Glomerular endothelial cell (primary cell): ENCODE measurements at places on chromosomes 16 and 17.

DNA sequence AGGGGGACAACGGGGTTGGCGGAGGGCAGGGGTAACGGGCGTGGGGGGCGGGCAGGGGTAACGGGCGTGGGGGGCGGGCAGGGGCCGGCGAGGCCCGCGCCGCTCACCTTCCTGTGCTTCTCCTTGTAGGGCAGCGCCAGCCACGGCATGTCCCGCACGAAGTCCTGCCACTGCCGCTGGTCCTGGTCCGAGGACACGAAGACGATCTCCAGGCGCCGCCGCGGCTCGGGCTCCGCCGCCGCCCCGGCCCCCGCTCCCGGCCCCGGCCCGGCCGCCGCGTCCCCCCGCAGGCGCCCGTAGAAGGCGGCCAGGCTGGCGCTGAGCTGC lies 401 bp downstream of the NXN start:
- no peak for DNase-seq

GRCh38 chr17:48970224-48970623 lies 1.8 kb upstream of the GIP start:
- DNase-seq = no peak

GRCh38 chr16:79209308-79209707 lies 391.2 kb downstream of the MAF start:
- no peak for DNase-seq

DNA sequence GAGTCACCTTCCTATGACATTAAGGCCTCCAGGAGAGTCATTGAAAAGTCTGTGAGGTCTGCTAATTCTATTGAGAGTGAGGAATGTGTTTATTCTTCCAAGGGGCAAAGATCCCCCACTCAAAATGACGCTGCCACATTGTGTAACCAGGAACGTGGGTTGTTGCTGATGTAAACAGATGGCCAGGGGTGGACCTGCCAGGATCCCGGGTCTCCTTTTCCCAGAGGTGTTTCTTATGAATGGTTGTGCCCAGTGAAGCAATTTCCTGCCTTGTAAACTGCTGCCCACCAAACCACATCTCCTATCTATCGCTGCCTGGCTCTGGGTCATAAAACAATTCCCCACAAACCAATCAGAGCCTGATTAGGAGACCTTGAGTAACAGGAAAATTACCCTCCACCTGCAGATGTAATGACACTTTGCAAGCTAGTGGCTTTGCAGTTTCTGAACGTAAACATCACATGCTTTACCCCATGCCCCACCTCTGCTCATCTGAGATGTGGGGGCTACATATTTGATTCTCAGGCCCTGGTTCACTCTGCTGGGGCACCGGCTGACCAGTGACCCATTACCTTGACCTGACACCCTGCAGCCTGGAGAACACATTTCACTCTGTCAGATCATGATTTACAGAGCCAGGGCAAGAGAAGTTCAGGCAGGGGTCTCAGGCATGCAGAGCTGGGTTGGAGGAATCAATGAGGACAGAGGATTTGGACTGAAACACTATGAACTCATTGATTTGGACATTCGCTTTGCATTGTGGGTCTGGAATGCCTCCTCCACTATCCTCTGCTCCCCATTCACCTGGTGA lies 33.1 kb upstream of the DDX52 start:
- DNase-seq = no peak

- DNase-seq = no peak
These were observed 7.4 kb downstream of the CRISPLD2 start for GRCh38 chr16:84827131-84827574.

DNA sequence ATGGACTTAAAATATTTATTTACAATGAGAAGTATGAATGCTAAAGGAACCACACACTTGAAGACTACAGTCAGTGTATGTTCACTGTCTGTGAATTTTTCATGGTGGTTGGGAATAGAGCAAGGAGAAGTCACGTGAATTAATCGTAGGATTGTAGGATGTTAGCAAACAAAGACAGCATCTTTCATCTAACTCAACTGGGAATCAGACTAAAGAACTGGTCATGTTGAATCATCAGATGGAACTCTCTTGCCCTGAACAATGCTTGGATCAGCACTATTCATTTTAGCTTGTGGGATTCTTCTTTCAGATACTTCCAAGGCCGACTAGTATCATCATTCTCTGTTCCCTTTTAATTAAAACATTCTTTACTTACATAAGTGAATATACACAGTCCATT lies 18.1 kb downstream of the KCNJ2 start:
- DNase-seq = no peak

- DNase-seq = no peak
These were observed 266.0 kb downstream of the ENGASE start for GRCh38 chr17:79340333-79341221.

DNA sequence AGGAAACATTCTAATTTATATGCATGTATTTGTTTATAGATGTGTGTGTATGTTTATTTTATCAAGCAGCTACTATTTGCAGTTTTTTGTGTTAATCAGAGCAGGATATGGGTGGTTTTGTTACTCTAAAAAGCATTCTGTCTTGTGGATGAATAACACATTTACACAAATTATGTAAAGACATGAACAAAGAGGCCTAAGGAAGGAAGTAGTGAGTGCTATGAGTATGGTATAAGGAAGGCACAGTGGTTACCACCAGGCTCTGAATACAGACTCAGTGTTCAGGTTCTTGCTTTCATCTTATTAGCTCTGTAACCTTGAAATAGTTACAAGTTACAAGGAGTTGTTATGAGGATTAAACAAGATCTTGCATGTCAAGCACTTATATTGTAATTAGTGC lies 33.9 kb downstream of the STXBP4 start:
- DNase-seq = no peak

DNA sequence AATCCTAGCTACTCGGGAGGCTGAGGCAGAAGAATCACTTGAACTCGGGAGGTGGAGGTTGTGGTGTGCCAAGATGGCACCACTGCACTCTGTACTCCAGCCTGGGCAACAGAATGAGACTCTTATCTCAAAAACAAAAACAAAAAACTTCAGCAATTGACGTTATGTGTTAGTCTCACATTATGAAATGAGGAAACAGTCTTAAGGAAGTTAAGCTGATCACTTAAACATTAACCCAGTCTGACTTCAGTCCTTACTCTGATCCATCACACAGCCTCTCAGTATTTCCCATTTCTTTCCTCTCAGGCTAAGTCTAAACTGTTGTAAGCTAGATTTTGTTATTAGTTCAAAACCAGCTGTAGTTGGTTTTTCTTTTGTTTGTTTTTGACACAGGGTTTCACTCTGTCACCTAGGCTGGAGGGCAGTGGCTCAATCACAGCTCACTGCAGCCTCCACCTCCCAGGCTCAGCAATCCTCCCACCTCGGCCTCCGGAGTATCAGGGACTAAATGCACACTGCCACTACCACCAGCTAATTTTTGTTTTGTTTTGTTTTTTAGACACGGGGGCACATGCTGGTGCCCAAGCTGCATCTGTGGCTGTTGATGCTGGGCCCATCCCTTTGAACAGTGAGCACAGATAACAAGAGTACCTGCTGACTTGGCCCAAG lies 6.3 kb downstream of the JPT1 start:
- DNase-seq = no peak

GRCh38 chr16:53052519-53053501 lies at the start of gene CHD9NB:
TSS of gene CHD9NB (minus strand) at chr16:53052897. CDS start at chr16:53044158, 8,739 bp downstream.
- DNase-seq = no peak

- no peak for DNase-seq
These were observed 6.8 kb downstream of the CACNG1 start for GRCh38 chr17:67051155-67051538.

DNA sequence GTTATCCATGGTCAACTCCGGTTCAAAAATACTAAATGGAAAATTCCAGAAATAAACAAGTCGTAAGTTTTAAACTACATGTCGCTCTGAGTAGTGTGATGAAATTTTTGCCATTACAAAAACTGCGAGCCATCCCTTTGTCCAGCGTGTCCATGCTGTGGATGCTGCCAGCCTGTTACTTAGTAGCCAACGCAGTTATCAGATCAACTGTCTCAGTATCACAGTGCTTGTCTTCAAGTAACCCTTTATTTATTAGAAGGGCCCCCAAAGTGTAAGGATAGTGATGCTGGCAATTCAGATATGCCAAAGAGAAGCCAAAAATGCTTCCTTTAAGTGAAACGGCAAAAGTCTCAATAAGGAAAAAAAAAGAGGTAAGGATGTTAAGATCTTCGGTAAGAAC lies 23.9 kb downstream of the SNN start:
- DNase-seq = no peak

- no peak for DNase-seq
These were observed 40.1 kb downstream of the MYO18A start for GRCh38 chr17:29140051-29140621.

- no peak for DNase-seq
These were observed 52.5 kb upstream of the WSB1 start for GRCh38 chr17:27241346-27241946.

GRCh38 chr16:71423865-71424264 lies 18.0 kb downstream of the TLE7 start:
- no peak for DNase-seq

- no peak for DNase-seq
These were observed 6.0 kb downstream of the KRT15 start for GRCh38 chr17:41512546-41513167.
